CD4-positive, alpha-beta T cell treated with Interleukin-15 for 4 hours (primary cell): ENCODE measurements at places on chromosomes 2 and 18.

GRCh38 chr2:20953146-20953824, 90.6 kb downstream of the APOB start:
- no peak for DNase-seq

GRCh38 chr2:206201075-206201848, 41.6 kb downstream of the EEF1B2 start:
- DNase-seq = no peak

DNA sequence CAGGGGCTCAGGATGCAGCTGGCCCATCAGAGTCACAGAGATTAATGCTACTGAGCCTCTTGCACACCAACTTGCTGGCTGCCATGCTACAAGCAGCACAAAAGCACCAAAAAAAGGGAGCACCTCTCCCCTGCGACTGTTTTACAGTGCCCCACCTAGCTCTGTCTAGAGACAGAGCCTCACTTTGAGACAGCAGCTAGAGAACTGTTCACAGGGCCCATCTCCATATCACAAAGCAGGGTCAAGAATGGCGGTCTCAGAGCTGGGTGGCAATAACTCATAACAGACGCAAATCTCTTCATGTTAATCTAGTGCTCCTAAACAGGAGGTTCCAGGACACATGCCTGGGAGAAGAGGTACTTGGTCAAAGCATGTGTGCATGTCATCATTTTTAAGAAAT, 953.0 kb downstream of the DCDC2C start:
- DNase-seq = no peak

GRCh38 chr2:215530191-215530968, 94.5 kb upstream of the FN1 start:
- no peak for DNase-seq

DNA sequence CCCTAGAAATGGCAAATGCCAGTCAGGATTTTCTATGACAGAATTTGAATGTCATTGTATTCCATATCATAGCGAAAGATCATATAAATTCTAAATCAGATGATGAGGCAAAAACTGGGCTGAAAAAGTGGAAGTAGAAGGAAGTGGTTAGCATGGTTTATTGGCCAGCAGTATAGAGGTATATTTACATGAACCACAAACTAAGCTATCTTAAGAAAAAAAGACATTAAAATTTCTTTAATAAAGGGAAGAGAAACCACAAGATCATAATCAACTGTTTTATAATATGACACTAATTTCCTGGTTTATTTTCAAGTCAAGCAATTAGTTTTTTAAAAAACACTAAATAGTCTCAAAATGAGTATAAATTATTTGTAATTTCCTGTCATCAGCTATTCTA, 123.2 kb upstream of the LRP1B start:
- no peak for DNase-seq

GRCh38 chr18:4207383-4207985, 247.6 kb downstream of the DLGAP1 start:
- no peak for DNase-seq

- no peak for DNase-seq
Measured at GRCh38 chr18:8264116-8264515, 345.1 kb upstream of the RAB12 start.

DNA sequence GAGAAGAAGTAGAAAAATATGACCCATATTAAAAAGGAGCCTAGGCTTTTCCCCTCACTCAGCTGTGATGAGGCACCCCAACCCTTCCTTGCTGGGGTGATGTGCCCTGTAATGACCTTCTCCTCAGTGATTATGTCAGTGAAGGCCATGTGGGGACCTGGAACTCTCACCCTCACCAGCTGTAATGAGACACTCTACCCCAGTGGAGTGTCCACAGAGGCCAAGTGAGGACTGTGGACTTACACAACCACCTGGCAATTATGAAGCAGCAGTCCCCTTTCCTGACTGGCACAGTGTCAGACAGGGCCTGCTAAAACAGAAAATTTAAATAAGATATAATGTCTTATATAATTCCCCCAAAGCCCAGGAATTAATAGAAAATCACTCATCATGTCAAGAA, 54.2 kb downstream of the SEMA4F start:
- DNase-seq = no peak

GRCh38 chr2:83944191-83944590, 514.9 kb downstream of the SUCLG1 start:
- no peak for DNase-seq
